Stimulated activated CD8-positive, alpha-beta memory T cell treated with anti-CD3 and anti-CD28 coated beads, Interleukin-7, amount 100 ng/mL, for 4 hours (primary cell): ENCODE measurements at places on chromosomes 7 and 10.

DNA sequence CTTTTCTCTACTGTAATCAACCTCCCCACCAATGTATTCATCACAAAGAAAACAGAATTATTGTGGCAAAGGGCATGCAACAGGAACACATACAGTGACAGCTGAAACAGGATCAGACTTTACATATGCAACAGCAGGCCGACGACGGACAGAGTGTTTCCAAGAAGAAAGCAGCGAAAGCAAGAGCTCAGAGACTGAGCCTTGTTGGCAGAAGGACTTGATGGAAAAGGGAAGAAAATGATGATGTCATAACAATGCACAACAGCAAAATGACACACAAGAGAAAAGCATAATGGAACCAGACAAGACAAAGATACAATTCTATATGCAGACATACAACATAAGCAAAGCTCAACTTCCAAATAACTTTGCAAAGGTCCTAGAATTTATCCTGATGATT lies 106.5 kb downstream of the ARHGAP12 start:
- DNase-seq, result no peak

- no peak for DNase-seq
Measured at GRCh38 chr7:46317256-46317655, 396.2 kb upstream of the IGFBP3 start.

- no peak for DNase-seq
Measured at GRCh38 chr10:6579183-6579903, 733 bp downstream of the PRKCQ start.

DNA sequence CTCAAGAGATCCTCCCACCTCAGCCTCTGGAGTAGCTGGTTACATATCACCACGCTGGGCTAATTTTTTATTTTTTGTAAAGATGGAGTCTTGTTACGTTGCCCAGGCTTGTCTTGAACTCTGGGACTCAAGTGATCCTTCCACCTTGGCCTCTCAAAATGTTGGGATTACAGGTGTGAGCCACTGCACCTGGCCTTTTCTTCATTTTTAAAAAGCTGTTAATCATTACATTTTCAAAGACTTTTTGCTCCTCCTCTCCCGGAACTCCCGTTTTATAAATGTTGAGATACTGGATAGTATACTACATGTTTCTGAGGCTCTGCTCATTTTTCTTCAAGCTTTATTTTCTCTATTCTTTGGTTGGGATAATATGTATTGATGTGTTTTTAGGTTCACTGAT lies 16.4 kb downstream of the AOAH start:
- DNase-seq, result no peak

DNA sequence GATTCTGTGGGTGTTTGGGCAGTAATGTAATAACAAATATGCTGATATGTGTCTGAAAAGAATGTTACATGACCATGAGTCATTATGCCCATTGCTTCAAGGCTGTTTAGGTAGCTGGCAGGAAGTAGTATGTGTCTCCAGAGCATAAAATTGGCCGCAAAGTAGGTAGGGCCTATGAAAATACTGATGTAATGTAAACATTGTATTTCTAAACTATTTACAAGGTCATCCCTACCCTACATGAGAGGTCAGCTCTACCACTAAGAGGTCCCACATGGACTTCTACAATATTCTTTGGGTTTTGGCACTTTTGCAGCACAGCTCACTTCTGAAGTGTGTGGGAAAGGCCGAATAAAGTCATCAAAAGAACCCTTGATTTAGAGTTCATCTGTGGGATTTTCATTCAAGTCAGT lies 301.9 kb downstream of the AHR start:
- DNase-seq, result no peak

DNA sequence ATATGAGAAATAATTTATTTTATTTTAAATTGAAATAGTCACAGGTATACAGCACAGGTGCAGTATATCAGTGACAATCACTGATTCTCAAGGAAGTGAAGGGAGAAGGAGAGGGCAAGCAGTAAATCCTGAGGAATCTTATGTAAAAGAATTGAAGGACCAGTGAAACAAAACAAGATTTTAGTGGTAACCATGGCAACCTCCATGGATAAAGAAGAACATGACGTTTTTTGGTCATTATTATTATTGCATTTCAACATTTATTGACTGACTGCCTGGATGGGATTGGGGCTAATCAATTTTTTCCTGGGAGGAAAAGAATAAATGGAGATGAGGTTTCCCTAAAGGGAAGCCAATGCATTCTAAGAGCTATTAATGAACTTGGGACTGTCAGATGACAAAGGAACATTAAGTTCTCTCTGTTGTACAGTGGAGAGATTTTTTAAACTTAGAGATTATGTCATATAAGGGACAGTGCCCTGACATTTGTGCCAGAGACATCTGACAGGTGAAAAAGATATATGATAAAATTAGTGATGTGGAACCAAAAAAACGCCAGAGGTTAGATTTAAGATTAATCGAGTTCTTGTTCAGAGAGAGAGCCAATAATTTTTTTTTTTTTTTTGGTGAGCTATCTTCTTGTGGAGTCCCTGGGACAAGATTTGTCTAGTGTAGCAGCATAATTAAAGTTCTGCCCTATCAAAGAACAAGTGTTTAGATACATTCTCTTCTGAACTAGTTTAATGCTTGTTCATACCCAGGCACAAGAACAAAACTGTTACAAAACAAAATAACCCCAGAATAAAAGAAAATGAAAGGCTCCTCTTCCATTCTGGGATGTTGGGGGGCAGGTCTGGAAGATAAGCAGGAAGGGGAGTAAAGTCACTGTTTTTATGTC lies 279.9 kb downstream of the CSTF2T start:
- no peak for DNase-seq
